NK-92 treated with Interleukin-12 subunit alpha and Interleukin-12 subunit beta, amount 100 ng/mL, for 24 hours (cell line): ENCODE measurements at places on chromosomes 7 and 10.

- no peak for DNase-seq
These were observed 163.5 kb upstream of the ZMIZ1 start for GRCh38 chr10:78905015-78905956.

GRCh38 chr10:101063548-101064414 lies 2.0 kb downstream of the KAZALD1 start:
- DNase-seq: no peak

DNA sequence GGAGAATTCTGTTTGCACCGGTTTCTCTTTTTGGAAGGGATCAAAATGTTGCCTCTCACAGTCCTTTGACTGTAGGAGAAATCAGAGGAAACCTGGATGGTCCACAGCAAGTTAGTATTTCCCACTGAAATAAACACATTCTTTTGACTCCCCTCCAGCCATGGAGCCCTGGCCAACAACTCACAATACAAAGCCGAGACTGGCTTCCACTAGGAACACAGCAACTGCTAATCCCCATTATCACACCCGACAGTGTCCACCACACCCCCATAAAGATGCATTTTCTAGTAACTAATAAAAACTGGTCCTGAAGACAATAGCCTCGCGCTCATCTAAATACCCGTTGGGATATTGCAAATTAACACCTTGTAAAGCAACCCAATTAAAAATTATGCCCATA lies 798 bp upstream of the MACROH2A2 start:
- DNase-seq: no peak

GRCh38 chr10:129760003-129760315 lies 204.1 kb downstream of the EBF3 start:
- no peak for DNase-seq

DNA sequence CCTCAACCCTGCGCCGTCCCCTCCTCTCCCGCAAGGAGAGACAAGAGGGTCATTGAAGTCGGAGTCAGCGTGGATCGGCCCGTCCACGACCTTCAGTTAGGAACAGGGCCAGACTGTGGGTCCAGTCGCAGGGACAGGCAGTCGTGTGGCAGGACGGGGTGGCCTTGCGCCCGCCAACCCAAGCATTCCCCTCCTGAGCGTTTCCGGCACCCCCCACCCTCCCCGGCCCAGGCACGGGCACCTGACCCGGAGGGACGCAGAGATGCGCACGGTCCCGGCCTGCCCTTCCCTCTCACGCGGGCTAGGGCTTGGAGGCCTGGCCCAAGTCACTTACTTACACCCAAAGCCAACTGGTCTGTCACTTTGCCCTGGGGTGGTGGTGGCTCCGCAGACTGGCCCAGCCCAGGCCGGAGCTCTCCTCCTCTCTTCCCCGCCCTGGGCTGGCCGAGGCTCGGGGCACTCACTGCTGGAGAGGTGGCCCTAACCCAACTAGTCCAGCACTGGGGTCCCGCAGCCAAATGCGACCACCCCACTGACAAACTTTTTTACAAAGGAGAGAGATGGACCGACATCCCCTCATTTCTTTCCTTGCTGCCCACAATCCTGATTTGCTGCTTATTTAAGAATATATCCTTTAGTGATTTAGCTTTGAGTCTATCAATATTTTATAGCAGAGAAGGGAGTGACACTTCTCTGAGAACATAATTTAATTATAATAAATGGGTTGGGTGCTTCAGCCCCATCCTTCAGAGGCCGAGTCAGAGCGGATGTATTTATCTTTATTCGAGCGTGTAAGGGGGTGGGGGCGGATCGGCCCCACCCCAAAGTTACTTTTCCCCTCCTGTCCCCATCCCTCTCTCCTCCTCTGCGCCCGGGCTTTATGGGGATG lies 1.2 kb upstream of the UNCX start:
- no peak for DNase-seq

DNA sequence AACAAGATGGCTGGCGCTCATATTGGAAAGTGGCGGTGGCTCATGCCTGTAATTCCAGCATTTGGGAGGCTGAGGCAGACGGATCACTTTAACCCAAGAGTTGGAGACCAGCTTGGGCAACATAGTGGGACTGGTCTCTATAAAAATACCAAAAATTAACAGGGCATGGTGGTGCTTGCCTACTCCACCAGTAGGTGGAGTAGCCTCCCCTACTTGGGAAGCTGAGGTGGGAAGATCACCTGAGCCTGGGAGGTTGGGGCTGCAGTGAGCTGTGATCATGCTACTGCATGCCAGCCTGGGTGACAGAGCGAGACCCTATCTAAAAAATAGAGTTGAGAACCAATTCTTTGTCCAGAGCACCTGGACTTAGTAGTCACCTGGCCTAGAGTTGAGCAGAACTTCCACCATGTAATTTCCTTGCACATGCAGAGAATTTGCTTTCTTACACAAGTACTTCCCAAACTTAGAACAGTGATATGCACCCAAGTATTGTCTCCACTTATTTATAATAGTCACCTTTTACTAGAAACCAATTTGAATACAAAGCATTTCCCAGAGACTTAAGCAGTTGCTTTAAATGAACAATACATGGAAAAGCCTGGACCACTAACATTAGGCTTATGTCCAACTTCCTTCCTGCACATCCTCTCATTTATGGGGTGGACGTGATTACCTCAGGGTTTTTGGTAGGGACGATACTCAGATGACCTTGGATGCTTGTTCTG lies 15.9 kb downstream of the LAMB4 start:
- no peak for DNase-seq

GRCh38 chr10:70280099-70280498 lies 3.7 kb downstream of the NPFFR1 start:
- DNase-seq: no peak
